Pons (tissue), 1 donor: ENCODE measurements at places on chromosomes 7 and 10.

- DNase-seq = no peak
Observed at GRCh38 chr7:116994611-116995010, 41.3 kb downstream of the ST7 start.

- DNase-seq = no peak
Observed at GRCh38 chr7:151743481-151743983, 133.4 kb downstream of the PRKAG2 start.

- no peak for DNase-seq
Observed at GRCh38 chr7:136693166-136694119, 175.0 kb upstream of the CHRM2 start.

DNA sequence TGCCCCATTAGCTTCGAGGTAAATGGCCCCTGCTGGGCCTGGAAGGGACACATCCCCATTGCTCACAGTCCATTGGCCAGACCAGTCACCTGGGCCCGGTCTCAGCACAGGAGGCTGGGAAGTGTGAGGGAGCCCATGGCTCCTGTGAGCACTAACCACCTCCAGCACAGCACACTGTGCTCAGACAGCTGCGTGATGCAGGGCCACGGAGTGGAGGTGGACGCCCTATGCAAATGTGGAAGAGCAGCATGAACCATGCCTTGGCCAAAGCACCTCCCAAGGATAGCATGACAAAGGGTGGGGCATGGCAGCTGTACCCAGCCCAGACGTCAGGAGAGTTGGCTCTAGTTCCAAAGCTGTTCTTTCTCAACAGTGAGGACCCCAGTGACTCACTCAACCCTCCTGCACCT, 120.1 kb upstream of the ZMIZ1 start:
- no peak for DNase-seq

GRCh38 chr7:67512481-67512880, 515.8 kb downstream of the TYW1 start:
- DNase-seq = no peak

GRCh38 chr10:79065091-79065551, 3.6 kb upstream of the ZMIZ1 start:
- DNase-seq = no peak

DNA sequence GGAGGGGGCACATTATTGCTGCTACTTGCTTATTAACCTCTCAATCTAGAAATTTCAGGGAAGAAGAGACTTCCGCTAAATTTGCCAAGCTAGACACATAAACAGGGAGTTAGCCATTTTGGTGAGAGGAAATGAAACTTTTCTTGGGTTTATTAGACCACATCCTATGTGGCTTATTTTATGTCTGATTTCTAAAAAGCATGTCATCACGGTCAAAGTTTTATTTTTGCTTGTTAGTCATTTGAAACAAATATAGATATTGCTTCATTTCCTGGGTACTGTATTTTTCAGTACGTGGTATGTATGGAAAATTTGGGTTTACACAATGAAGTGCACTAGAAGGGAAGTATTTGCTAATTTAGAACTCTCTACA, 144.1 kb downstream of the TCF7L2 start:
- DNase-seq = no peak
